ENCODE measurements at places on chromosomes 2 and 18.

DNA sequence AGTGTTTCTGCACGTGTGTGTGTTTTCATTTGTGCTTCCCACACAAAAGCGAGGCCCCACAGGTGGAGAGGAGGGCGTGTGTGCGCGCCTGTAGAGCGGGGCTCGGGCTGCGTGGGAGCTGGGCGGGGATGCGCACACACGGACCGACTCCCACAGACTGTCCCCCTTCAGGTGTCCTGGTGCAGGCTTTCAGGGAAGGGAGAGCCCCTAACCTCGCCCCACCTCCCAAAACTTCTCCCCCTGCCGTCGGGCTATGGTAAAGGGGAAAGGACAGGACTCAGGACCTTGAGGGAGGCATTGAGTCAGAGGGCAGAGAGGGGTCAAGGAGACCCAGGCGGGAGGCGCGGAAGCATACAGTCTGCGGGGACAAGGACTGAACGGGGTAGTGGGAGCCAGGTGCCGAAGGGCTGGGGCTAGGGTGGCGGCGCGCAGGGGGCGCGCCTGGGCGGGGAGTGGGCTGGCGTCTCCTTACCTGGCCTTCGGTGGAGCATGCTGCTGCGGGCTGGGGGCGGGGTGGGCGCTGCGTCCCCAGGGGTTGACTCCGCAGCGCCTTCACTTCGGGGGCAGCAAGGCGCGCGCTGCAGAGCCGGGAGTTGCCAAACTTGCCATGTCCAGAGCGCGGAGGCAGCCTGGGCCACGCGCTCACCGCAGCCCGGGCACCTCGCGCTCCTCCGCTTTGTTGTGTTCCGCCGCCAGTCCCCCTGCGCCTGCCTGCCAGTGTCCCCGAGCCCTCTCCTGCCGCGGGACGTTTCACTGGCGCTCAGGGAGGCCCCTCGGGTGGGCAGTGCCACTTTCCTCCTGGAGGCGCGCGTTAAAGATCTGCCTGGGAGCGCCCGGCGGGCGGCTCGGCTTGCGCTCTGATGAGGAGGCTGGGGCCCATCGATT lies 302.0 kb downstream of the NCKAP5 start:
- DNase-seq = no peak

DNA sequence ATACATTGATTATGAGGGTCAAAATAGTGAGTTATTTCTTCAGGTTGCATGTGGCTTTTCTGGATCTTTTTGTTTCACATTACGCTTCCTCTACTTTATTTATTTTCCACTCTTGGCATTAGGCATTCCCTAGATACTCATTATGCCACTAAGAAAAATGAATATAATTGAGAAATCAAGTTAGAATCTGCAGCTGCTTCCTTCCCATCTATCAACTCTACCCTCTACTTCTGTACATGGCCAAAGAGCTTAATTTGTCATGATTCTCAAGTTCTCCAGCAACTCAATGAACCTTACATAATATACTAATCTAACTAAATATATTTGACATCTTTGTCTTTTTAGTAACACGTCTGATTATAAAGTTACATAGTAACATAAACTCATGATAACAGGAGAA lies 598.1 kb upstream of the LRRTM4 start:
- DNase-seq = no peak

GRCh38 chr2:175852879-175853615 lies 149.0 kb downstream of the LNPK start:
- no peak for DNase-seq

GRCh38 chr2:106800180-106800579 lies 85.8 kb downstream of the ST6GAL2 start:
- no peak for DNase-seq

DNA sequence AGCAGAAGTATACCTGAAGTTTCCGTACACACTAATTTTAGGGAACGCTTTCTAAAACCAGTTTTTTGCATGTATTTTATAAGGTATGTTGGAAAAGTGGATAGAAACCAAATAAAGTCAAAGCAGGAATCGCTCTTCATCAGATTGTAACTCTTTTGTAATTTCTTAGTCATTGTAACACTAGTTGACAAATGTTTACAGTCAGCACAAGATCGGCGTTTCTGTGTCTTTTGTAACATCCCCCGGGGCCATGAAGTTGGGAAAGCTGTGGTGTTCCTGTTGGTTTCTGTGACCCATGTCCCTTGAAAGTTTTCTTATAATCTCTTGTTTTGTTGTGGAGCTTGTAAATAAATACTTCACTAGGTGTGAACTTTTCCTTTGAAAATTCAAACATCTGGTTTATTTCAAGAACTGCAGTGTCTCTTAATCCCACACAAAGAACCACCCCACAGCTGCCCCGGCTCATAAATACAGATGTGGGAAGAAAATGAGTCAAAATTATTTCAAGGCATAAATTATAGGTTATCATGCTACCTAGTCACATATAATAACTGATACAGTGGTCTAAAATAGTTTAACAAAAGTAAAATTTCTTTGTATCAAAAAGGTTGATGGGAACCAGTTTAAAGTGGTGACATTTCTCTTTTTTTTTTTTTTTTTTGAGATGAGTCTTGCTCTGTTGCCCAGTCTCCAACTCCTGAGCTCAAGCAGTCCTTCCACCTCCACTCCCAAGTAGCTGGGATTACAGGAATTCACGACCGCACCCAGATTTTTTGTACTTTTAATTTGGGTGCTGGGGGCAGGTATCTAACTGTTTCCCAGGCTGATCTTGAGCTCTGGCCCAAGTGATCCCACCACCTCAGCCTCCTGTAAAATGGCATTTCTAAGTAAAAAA lies 751 bp upstream of the NMI start:
- DNase-seq = no peak

- DNase-seq = no peak
Measured at GRCh38 chr2:43133336-43133707, 93.1 kb downstream of the ZFP36L2 start.

DNA sequence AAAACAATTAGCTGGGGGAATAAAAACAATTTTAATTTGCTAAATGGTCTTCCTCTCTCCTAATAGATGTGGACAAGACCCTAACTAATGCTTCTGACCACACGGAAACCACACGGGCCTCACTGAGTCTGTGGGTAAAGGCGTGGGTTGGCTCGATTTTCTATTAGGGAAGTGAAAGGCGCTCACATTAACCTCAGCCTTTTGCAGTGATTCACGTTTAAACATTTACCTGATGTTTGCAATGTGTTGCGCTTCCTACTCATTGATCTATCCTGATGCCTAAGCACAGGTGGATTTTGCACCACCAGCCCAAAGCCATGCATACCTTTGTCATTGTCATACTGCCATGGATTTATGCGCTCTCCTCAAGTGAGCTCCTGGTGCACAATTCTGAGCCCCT lies 35.6 kb upstream of the NRP2 start:
- DNase-seq = no peak

DNA sequence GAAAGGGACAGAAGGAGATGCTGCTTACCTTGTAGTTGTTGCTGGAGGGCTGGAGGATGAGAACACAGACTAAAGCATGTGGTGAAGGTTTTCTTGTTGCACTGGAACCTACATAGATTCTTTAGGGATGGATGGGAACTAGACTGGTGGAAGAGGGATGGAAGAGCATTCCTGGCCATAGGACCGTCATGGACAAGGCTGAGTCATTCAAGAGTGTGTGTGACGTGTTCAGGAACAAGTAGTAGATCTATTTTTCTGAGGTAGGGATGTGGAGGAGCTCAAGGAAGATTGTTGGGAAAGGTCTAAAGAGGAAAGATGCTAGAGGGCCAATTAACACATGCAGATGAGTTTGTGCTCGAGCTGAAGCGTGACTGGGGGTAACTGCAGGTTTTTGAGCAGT lies 6.6 kb downstream of the STAT4 start:
- DNase-seq = no peak

GRCh38 chr2:119474371-119475224 lies 42.9 kb downstream of the TMEM37 start:
- no peak for DNase-seq

- no peak for DNase-seq
Measured at GRCh38 chr18:66900837-66901236, 296.9 kb upstream of the CDH19 start.

- no peak for DNase-seq
Measured at GRCh38 chr2:209094221-209094620, 329.6 kb upstream of the MAP2 start.

DNA sequence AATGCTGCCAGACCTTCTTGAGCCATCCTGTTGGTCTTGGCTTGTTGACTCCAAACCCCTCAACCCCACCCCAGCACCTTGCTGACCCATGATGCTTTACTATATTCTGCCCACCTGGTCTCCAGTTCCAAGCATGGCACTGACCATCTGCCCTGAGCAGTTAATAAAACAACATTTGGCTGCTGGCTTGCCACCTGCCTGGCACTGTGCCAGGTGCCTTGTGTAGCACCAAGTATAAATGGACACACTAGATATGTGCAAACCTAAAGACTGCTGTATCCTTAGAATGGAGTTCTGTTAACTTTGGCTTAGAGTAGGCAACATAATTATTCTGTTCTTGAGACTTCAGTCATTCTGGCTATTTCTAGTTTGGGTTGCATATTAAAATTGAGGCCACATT lies 91.4 kb downstream of the ACSL3 start:
- no peak for DNase-seq
